Stimulated activated CD4-positive, alpha-beta T cell treated with anti-CD3 and anti-CD28 coated beads, Interleukin-4, amount 100 ng/mL, for 4 hours (primary cell): ENCODE measurements at places on chromosomes 1 and 21.

DNA sequence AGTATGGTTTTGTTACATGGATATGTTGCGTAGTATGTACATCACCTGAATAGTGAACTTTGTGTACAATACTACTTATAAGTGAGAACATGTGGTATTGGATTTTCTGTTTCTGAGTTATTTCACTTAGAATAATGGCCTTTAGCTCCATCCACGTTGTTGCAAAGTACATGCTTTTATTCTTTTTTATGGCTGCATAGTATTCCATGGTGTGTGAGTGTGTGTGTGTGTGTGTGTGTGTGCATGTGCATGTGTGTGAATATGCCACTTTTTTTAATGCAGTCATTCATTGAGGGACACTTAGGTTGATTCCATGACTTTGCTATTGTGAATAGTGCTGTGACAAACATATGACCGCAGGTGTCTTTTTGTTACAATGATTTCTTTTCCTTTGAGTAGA, 147.8 kb downstream of the LEPR start:
- no peak for DNase-seq

DNA sequence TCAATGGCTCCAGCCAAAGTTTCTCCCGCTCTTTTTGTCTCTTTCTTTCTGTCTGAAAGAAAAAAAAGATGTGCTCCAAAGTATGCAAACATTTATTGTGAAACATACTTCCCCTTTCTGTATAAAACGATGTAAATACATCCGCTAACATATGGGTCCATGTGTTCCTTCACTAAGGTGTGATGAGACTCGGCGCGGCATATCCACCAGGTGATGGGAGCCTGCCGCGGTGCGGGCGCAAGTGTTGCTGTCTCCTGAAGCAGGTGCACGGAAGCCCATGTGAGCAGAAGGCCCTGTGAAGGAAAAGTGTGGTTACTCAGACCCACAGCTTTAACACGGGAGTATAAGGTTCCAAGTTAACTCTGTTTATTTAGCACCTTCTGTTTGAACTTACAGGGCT, 466.6 kb upstream of the C1orf87 start:
- DNase-seq = no peak

- no peak for DNase-seq
These were observed 1065.6 kb downstream of the PLA2G4A start for GRCh38 chr1:187894349-187894748.

DNA sequence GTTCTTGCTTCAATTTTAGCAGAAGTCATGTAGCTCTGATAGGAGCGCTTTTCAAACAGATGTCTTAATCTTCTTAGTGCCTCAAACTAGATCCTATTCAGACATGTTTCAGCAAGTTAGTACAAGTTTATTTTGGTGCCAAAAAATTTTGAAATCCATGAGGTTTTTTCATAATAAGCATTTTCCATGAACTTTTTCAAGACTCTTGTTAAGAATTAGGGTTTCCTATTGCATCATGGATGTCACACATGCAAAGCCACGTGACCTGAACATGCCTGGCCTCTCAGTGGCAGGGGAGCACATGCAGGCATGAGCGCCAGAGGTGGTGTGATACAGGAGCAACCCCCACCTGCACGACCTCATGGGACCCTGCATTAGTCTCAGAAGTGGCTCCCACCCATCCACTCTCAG, 67.6 kb downstream of the POFUT2 start:
- no peak for DNase-seq

DNA sequence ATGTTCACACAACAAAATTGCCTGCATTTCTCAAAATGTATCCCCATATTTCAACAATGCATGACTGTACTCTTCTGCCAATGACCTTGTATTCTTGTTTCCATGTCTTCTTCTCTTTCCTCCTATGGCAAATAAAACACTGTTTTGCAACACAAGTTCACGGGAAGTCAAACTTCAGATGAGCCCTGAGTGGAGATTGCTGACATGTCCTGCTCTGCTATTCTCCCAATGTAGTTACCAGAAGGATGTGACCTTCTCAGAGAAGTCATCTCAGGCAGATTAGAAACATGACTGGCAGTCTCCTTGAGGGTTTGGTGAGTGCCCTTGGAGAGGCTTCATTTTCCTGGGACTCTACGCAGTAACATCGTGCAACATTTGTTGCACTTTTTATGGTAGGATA, 15.6 kb downstream of the FCGR2B start:
- DNase-seq = no peak

DNA sequence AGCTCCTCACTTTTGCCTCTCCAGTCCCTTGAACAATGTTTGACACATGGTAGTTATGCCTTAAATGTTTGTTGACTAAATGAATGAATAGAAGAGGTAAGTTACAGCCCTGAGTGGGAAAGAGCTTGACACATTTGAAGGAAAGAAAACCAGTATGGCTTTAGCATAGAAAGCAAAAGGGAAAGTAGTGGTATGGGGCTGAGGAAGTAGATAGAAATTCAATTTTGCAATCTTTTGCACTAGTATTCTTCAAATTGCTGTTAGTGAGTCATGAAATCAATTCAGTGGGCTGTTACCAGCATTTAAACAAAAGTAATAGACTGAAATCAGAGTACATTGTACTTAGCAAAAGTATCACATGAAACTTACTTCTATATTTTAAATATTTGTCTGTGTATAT, 21.1 kb downstream of the PLA2G4A start:
- DNase-seq = no peak

- no peak for DNase-seq
These were observed 30.0 kb upstream of the PADI6 start for GRCh38 chr1:17342014-17342441.

- DNase-seq = peak; percentile 22
These were observed 27.7 kb upstream of the PTGFRN start for GRCh38 chr1:116881879-116882520.

- DNase-seq = no peak
These were observed 24.9 kb downstream of the CSMD2 start for GRCh38 chr1:34140011-34140676.

DNA sequence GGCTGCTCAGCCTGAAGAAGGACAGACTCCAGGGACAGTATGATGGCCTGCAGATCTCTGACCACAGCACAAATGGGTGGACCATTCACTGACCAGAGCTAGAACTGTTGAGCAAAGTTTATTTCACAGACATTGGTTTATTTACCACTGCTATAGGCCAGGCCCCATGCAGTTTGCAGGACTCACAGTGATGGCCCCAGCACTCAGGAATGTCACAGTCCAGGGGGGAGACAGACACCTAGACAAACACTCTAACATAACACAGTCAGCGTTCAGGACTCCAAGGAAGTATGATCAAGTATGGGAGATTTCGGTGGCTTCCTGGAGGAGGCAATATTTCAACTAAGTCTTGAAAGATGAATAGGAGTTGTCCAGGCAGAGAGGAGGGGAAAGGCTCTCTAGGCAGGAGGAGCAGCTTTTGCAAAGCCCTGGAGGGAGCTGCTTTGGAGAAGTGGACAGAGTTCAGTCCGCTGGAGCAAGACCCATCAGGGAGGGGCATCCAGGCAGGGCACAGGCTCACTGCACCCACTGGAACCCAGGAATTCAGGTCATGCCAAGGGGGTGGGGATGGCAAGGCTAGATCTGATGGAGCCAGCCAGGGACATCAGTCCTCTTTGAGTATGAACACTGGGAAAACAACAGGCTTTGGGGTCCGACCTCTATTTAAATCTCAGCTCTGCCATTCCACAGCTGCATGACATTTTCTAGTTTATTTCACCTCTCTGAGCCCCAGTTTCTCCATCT, 454.3 kb downstream of the MATN1 start:
- no peak for DNase-seq

DNA sequence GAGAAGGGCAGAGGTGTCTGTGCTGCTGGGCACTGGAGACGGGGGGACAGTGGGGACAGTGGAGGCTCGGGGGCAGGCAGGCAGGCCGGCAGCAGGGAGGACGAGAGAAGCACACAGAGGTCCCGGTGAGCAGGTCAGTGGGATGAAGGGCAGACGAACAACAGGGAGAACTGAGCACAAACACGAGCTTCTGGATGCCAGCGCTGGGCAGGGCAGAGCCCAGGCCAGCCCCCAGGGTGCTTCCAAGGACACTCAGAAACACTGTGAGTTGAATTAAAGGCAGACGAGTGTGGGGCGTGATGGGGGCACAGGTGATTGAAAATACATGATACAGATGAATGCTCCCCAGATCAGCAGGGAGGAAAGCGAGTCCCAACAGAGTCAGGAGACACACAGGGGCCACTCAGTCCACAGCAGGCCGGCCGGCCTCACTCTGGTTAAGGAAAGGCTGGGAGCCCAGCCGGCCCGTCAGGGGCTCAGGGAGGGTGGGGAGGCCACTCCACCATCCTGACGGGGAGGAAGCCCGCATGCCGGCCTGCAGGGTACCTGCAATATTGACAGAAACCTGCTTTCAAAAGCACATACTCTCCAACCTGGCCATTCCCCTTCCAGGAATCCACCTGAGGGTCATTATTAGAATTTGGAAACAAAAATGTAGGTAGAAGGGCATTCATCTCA, 14.1 kb downstream of the SLC19A1 start:
- no peak for DNase-seq

GRCh38 chr1:31723828-31724359, 20.1 kb upstream of the COL16A1 start:
- DNase-seq = no peak

DNA sequence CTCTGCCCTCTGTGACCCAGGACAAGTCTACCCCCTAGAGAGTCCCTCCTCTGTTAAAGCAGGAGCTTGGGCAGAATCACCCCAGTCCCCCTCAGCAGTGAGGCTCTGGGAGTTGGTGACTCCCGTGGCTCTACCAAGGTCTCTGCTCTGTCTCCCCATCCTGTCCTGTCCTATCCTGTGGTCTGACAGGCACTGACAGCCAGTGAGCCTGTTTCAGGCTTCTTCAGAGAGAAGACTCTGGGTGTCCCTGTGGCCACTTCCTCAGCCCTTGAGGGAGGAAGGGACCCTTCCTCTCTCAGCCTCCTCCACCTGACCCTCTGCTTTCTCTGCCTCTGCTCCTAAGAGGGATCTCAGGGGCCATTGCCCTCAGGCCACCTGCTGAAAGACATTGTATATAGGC, 148.7 kb downstream of the FCRL5 start:
- no peak for DNase-seq

DNA sequence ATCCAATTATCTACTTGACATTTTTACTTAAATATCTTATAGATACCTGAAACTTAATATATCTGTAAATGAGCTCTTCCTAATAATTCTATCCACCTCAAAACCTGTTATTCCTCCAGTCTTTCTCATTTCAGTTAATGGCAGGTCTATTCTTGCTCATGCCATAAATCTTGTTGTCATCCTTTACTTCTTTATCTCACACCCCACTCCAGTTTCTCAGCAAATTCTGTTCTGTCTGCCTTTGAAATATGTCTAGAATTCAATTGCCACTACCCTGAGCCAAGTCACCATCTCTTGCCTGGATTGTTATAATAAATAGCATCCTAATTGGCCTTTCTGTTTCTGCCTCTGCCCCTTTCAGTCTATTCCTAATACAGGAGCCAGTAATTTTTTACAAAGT, 105.8 kb downstream of the MAN1A2 start:
- no peak for DNase-seq

- DNase-seq = no peak
These were observed 97.1 kb upstream of the DAB1 start for GRCh38 chr1:57520743-57521515.

DNA sequence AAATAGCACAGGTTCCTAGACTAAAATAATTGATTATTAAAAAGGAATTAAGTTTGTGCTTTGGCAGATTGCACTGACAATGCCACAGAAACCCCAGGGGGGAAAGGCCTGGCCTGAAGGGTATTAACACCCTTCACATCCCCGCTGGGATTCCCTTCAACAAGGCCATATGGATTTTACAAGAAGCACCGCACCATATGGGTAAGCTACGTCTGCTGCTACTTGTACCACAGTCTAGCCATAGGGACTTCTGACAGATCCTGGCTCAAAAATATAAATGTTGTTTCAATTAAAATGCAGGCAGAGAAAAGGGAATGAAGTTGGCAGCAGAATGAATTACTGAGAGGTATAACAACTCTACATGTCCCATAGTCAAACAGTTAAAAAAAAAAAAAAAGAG, 101.0 kb downstream of the DENND1B start:
- DNase-seq = no peak

DNA sequence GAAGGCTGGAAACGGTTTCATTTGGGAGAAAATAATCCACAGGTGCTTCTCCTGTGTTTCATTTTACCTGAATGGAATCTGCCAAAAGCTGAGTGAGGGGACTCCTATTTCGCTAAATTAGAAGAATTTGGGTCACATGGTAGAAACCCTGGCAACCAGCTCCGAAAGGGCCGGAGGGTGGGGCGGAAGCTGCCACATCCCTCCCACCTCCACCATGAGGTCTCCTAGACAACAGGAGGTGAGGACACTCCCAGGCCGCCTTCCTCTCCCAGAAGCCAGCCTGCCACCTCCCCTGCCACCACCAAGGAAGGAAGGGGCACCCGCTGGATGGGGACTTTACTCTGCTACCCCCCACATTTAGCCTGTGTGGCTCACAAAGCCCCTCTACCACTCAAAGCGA, 199.9 kb upstream of the ZC3H12A start:
- DNase-seq = no peak

GRCh38 chr21:34835526-34835925, 166.7 kb downstream of the CLIC6 start:
- DNase-seq = no peak

- peak; percentile 64 for DNase-seq
These were observed 23.3 kb downstream of the CELA3A start for GRCh38 chr1:22024485-22025367.

DNA sequence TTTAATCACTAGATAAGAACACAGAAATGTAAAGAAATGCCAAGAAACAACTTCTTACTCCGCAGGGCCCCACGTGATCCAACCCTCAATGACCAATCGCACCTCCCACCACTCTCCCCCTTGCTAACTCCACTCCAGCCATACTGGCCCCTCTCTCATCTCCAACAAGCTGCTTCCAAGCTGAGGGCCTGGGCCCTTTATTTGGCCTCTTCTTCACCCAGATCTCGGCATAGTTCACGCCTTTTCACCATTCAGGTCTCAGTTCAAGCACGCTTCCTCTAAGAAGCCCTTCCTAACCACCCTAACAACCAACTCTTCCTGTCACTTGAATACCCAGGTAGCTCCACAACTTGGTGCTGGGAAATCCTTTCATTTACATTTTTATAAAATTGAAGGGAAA, 110.7 kb downstream of the TGFBR3 start:
- DNase-seq = no peak

- no peak for DNase-seq
These were observed 136.9 kb upstream of the ADAMTS5 start for GRCh38 chr21:27103768-27104167.

GRCh38 chr1:91397605-91398004, 7.0 kb downstream of the HFM1 start:
- no peak for DNase-seq

DNA sequence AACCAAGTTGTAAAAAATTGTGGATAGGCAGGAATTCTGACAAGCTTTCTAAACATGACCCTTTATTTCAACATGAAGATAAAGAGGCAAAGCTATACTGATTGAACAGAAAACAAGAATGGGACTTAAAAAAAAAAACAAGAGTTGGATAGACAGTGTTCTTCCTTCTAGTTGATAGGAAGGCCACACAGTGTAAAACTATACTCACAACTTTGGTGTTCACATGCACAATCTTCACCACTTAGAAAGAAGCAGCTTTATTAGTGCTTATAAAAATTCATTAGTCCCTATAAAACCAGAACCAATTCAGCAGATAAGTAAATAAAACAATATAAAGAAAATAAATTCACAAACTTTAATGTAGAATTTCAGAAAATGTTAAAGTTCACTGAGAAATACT, 101.8 kb downstream of the AKT3 start:
- DNase-seq = no peak

- no peak for DNase-seq
These were observed 69.8 kb downstream of the MPZL1 start for GRCh38 chr1:167791281-167792187.

GRCh38 chr1:167128261-167129227, 34.7 kb downstream of the STYXL2 start:
- no peak for DNase-seq
